ENCODE measurements at places on chromosomes 16 and 17. TPM values are rescaled to one million over a fixed set of nuclear protein-coding genes. Genes with fewer than 3 reads are reported as not detected.

ZMYND15 gene
- 7.7 TPM for total RNA-seq

LPO gene
- not detected for total RNA-seq

CFAP97D1 gene
- not detected for total RNA-seq

HAP1 gene
- total RNA-seq, result 0.06 TPM
